ENCODE measurements at places on chromosomes 13 and 19.

GRCh38 chr19:11457115-11457514 lies 21.7 kb downstream of the PRKCSH start:
- DNase-seq, result no peak

DNA sequence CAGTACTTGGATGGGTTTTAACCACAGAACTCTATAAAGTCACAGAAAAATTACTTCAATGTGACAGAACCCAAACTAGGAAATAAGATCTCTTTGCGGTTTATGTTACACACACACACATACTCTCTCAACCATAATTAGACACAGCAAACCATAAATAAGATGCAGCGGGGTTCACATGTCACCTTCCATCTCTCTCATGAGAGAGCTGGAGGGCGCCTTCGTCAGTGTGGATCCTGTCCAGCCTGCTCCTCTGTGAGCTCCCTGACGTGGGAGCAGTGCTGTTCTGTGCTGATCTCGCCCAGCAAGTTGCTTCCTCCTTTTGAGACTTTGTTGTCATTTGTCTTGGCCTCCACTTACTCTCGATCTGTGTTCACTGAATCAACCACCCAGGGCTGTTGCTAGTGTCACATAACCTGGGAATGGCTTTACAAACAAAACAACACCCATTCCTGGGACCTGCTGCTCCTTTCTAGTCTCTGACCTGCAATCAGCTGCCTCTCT lies 204.9 kb upstream of the KL start:
- no peak for DNase-seq

GRCh38 chr13:36921631-36922301 lies 1.7 kb upstream of the SMAD9 start:
- DNase-seq, result no peak

DNA sequence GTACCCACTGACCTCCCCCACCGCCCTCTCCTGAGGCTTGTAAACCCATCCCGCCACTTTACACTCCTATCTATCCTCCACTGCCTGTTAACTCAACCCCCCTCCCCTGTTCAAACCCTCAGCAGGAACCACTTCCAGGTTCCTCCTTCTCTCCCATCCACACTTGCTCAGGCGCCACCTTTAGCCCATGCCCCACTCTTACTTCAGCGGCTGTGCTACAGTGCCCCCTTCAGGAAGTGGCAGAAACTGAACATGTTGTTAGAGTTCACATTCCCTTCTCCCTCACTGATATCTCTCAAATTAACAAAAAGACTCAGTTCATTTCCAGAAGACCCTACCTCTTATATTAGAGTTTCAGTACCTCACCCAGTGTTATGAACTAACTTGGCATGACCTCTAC lies 49.4 kb downstream of the ZNF91 start:
- no peak for DNase-seq

- DNase-seq, result no peak
Measured at GRCh38 chr13:54884682-54885081, 1856.1 kb downstream of the OLFM4 start.

GRCh38 chr19:11264452-11265176 lies 2.3 kb upstream of the DOCK6 start:
- DNase-seq, result no peak

- DNase-seq, result no peak
Measured at GRCh38 chr13:62040806-62041205, 625.2 kb upstream of the PCDH20 start.

GRCh38 chr19:40387155-40387554 lies 2.8 kb downstream of the HIPK4 start:
- no peak for DNase-seq

DNA sequence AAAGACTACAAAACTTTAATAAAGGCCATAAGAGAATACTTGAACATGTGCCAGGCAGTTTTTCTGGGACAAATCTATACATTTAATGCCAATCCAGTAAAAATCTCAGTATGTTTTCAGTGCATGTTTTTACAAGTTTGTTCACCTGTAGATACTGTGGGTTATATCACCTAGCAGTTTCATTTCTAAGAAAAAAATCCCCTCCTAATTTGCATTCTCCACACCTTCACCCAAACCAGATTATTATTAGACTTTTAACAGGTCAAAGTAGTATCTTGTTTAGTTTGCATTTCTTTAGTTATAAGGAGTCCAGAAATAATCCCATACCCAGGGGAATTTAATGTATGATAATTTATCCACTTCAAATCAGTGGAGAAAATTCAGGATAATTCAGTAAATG lies 17.0 kb upstream of the LPAR6 start:
- DNase-seq, result no peak

DNA sequence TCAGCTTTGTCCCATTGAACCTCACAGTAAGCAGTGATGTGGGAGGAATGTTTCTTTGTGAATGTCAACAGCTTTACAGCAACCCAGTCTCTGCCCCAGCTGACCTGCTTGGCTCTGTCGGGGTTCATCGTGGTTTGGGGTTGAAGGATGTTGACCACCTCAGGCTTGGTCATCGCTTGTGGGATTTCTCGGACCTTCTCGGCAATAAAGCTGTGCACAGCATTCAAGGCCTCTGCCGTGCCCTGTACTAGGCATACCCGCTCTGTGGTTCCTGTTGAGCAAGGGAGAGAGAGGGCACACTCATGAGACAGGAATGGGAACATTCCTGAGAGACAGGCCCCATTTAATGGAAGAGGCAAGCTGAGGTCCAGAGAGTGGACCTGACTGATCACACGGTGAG lies 20.0 kb downstream of the NOVA2 start:
- DNase-seq, result no peak

DNA sequence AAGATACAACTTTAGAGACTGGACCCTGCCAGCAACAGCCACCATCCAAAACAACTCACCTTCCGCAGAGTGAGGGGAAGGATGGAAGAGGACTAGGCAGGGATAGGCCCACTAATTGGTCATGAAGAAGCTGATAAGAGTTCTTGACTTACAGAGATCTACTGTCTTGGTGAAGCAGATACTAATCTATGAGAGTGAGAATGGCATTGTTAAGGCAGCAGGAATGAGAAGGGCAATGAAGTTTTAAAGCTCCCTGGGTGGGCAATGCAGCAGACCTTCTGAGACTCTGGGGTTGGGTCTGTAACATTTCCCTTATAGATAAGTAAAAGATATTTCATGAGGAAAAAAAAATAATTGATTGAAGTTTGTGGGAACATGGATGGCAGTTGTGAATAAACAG lies 63.7 kb downstream of the KLF12 start:
- no peak for DNase-seq

- no peak for DNase-seq
Measured at GRCh38 chr13:38863536-38863935, 127.1 kb downstream of the STOML3 start.

Data from D721Med (cell line).